HT1080 (cell line): ENCODE measurements at places on chromosomes 12 and 14.

DNA sequence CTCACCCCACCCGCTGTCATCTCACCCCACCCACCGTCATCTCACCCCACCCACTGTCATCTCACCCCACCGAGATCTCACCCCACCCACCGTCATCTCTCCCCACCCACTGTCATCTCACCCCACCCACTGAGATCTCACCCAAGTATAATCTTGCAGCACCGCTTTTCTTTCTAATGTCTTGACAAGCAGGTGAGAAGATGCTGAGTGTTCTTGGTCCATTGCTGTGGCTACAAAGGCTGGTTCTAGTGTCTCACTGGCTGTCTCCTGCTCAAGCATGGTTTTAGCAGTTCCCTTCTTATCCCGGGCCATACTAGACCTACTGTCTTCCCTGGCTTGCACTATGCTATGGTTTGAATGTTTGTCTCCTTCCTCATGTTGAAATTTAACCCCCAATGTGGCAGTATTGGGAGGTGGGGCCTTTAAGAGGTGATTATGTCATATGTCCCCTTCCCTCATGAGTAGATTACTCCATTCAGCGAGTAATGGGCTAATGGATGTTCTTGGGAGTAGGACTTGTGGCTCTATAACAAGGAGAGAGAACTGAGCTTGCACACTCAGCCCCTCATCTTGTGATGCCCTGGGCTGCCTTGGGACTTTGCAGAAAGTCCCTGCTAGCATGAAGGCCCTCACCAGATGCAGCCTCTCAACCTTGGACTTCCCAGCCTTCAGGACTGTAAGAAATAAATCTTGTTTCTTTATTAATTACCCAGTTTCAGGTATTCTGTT, 47.7 kb upstream of the PPP2R5C start:
- no peak for DNase-seq

DNA sequence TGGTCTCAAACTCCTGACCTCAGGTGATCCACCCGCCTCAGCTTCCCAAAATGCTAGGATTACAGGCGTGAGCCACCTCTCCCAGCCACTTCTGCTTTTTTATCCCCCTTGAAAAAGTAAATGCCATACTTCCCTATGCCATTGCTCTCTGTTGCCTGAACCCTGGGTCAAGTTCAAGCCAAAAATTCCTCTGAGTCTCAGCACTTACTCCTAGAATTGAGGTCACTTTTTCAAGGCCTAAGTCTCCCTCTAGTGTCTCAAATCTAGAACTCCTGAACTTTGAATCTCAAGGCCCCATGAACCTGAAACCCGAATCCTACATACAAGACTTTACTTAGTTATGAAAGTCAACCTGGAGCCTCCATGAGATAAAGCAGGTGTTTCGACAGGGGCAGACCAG, 1.4 kb upstream of the APOBEC1 start:
- DNase-seq = peak; percentile 31

- DNase-seq = peak; percentile 58
Measured at GRCh38 chr14:69259527-69260189, at the start of gene GALNT16. TSS of gene GALNT16 (plus strand) at chr14:69260158. CDS start at chr14:69260291, 133 bp downstream.

DNA sequence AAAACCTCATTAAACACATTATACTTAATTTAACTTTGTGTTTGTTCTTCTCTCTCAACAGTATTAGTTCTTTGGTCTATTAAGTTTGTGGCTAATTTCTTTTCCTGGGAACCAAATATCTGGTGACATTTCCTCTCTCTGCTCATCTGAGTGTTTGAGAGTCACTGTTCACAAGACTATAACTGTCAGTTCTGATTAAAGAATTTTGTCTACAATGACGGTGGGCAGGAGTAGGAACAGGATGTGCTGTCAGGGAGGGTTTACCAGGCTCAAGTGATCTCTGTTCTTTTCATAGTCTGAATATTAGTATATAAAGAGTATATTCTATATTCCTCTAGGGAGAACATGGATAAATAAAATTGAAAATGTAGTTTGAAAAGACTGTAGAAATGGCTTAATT, 92.9 kb downstream of the ALG10B start:
- DNase-seq = no peak

DNA sequence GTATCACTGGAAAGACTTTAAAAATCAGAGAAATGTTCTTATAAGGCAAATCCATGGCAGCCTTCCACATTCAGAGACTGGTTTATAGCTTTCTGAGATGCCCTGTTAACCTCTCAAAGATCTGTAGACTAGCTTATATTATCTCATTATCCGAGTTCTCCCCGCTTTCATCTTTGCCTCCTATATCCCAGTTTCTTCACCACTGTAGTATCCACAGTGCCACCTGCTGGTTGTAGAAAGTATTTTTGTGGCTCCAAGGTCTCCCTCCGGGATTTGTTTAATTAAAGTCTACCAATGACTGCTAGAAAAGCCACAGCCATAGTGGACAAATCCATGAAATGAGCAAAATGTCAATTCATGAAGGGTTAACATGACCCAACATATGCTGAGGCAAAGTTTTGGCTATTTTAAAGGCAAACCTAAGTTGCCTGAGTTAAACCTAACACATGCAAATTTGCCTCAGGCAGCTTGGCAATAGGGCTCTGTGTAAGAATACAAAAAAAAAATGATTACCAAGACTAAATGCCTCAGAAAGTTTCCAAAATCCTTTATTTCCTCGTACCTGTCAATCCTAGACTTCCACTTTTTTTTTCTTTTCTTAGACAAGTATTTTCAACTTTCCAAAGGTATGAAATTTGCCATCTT, 218.8 kb upstream of the BMP4 start:
- peak; percentile 71 for DNase-seq

DNA sequence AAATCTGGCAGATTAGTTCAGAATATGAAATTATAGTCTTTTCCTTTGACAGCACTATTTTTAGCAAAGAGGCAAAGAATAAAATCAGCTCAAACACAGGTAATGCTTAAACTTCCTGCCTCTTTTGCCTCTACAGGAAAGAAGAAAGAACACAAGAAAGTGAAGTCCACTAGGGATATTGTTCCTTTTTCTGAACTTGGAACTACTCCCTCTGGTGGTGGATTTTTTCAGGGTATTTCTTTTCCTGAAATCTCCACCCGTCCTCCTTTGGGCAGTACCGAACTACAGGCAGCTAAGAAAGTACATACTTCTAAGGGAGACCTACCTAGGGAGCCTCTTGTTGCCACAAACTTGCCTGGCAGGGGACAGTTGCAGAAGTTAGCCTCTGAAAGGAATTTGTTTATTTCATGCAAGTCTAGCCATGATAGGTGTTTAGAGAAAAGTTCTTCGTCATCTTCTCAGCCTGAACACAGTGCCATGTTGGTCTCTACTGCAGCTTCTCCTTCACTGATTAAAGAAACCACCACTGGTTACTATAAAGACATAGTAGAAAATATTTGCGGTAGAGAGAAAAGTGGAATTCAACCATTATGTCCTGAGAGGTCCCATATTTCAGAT, 17.4 kb downstream of the TMPO start:
- peak; percentile 66 for DNase-seq

- DNase-seq = no peak
Measured at GRCh38 chr12:47091009-47091408, 11.2 kb upstream of the AMIGO2 start.

- no peak for DNase-seq
Measured at GRCh38 chr12:48265777-48266176, 62.7 kb upstream of the OR10AD1 start.

DNA sequence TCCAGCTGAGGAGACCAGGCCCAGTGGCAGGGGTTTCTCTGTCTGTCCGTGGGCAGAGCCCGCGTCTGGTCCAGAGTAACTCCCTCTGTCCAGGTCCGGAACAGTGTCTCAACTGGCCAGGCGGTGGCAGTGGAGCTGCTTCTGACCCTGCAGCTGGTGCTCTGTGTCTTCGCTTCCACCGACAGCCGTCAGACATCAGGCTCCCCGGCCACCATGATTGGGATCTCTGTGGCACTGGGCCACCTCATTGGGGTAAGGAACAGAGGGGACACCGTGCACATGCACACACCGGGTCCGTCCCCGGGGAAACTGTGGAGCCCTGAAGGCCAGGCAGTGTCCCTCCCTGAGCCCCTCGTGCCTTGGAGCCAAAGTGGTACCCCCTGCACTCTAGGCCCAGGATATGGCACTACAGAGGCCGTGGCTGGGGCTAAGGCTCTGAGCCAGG, 1.5 kb downstream of the AQP6 start:
- no peak for DNase-seq
